ENCODE measurements at places on chromosomes 4 and X.

- no peak for DNase-seq
Measured at GRCh38 chr4:136526517-136526916, 1005.8 kb downstream of the PCDH18 start.

- DNase-seq, result no peak
Measured at GRCh38 chr4:95957054-95957453, 117.2 kb downstream of the PDHA2 start.

GRCh38 chrX:135437867-135438733 is 16.4 kb downstream of the SMIM10L2A start:
- peak; percentile 48 for DNase-seq

GRCh38 chr4:30802622-30803323 is 82.6 kb downstream of the PCDH7 start:
- DNase-seq, result no peak

DNA sequence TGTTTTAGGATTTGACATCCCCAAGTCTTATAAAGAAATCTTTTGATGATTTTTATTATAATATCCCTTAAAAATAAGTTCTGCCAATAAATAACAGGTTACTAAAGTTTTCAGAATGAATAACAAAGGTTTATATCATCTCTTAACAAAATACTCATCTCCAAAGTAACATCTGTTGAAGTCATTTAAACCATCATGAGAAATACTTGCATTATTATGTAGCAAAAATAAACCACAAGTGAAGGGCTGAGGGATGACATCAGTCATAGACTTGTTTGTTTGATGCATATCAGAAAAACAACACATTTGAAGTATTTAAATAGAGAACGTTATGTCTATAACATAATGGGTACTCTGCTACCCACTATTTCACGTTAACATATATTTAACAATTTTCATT is 114.9 kb downstream of the SPOCK3 start:
- no peak for DNase-seq

DNA sequence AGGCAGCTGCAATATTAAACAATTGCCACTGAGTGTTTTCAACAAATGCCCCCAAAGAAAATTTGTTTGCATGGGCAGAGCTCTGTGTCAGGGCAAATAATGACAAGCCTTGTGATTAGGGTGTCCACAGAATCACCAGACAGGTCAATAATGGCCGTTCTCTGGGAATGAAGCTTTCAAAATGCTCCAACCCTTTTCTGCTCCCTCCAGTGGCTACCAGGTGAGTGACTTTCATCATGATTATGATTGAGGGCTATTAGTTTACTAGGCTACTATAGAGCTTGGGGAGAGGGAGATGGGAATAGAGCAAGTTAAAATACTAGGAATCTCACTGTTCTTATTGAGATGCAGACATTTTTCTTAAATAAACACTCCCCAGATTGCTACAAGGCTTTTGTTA is 23.5 kb downstream of the IRS4 start:
- no peak for DNase-seq

DNA sequence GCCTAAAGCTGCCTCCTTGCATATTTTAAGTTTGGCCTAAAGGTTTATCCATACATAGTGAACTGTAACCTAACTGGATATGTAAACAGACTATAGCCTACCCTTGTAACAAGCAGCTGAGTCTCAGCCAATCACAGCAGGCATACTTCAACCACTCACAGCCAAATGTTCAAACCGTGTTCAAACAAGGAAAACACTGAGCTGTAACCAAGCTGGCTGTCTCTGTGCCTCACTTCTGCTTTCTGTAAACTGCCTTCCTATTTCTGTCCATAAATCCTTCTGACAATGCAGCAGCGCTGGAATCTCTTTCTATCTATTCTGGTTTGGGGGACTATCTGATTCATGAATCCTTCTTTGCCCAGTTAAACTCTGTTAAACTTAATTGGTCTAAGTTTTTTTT is 16.4 kb downstream of the DSPP start:
- no peak for DNase-seq

DNA sequence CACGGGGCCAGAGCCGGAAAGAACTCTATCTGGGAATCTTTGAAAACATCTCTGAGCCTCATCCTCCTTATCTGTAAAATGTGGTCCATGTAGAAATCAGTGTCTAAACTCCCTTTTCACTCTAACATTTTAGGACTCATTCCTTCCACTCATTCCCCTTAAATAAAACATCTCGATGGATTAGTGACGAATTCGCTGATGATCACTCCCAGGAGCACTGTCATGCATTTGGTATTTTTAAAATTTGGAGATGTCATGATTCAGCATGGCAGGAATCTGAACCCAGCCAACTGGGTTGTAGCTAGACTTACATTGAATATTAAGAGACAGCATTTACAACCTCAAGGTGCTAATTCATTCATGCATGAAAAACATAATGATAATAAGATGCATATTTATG is 88.1 kb downstream of the SPANXN3 start:
- no peak for DNase-seq

DNA sequence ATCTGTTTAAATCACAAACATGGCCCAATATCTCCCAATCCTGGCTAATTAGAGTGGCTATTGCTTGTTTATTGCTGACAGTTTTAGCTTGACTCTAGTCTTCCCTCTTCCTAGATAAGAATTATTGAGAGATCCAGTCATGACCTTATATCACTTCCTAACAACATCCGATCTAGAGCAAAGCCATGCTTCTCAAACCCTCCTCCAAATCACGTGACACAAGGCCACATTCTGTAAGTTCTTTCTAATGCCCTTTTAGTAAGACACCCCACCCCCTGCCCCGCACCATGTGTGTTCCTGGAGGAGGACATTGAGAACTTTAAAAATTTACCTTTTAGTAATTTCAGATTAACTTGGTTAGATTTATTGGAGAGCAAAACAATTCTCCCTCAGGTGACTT is 40.6 kb upstream of the RASSF6 start:
- no peak for DNase-seq

- DNase-seq, result no peak
Measured at GRCh38 chr4:79317711-79318110, 8.2 kb downstream of the NAA11 start.

- DNase-seq, result peak; percentile 47
Measured at GRCh38 chr4:5940470-5941203, 47.8 kb upstream of the CRMP1 start.

DNA sequence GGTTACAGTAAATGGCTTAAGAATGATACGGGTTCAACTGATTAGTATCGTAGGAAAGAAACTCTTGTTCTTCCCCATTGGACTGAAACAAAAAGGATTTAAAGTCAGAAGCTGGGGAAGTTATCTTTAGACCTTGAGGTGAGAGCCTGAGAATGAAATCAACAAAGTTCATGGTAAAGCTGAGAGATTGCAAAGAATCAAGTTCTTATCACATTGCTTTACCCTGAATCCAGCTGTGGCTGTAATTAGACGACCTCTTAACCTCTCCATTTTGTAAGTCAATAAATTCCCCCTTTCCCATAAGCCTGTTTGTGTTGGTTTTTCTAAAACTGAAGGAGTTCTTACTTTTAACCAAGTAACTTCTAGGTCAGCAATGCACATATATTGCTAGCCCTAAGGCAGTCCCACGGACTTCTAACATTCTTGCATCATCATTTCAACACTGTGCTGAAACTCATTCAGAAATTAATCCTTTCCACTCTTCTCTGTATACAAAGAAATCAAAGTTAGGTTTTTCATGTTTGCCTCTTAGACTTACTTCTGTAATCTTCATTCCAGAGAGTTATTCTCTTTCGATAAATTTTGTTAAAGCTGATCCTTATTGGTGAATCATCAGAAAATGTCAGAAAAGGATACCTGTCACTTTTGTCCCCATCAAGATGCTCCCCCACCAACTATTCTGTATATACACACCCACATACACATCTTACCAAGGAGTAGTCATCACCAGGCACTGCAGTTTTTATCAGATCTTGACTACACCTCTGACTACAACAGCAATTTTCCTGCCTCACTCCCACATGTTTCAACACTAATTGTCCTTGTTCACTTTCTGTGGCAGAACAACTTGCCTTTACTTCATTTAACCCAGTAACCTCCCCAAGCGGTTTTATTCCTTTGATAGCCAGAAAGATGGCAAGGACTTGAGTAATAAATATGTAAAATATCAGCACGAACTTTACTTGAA is 77.9 kb upstream of the STK26 start:
- DNase-seq, result no peak

GRCh38 chr4:40423735-40424134 is 88.6 kb downstream of the CHRNA9 start:
- no peak for DNase-seq

DNA sequence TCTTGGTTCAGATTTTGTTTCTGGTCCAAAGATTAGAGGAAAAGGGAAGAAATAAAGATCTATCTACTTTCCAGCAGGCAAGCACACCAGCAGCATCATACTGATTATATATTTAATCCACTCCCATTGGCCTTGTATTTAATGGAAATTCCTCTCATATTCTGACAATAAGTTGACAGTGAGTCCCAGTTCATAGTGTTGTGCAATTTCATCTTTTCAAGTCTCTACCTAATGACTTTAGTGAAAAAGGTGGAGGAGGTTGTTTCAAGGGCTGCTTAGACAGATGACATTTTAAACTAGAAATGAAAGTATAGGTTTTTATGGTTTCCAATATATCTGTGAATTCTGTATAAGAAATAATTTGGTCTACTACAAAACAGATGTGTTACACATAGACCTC is 298.6 kb downstream of the PABPC4L start:
- no peak for DNase-seq

DNA sequence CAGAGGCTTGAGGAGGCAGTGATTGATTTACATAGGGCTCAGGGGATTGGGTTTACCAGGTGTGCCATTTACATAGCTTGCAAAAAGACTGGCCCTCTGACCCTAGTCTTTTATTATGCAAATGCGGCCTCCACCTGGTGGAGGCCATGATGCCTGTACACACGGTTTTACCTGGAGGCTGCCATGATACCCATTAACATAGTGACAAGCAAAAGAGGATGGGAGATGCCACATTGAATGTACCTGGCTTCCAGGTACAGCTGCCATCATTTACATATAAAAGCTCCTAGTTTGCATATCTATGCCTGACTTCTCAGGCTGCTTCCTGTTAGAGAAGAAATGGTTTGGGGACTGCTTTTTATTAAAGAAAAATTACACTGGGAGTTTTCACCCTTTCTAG is 72.0 kb downstream of the NEXMIF start:
- no peak for DNase-seq

GRCh38 chr4:150206954-150207353 is 128.7 kb downstream of the DCLK2 start:
- DNase-seq, result no peak

DNA sequence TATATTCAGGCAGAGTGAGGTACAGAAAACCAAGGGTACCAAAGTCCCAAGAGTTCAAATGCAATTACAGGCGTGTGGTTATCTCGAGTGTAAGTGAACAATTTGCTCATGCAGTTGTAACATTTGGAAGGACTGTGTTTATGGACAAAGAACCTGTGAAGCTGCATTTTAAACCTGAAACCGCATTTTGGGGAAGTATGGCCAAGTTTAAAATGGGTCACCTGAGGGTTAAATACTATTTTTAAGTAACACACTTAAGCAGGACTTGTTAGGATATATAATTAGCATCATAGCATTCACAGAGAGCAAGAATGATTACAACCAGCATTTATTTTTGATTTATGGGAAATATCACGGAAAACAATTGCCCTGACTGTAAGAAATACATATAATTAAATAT is 79.1 kb upstream of the LCORL start:
- DNase-seq, result no peak

GRCh38 chrX:69987691-69988090 is 62.0 kb downstream of the AWAT2 start:
- no peak for DNase-seq

GRCh38 chrX:15495801-15496200 is 2.7 kb upstream of the PIR start:
- no peak for DNase-seq

GRCh38 chr4:30718641-30719453 is 1.3 kb upstream of the PCDH7 start:
- DNase-seq, result no peak

DNA sequence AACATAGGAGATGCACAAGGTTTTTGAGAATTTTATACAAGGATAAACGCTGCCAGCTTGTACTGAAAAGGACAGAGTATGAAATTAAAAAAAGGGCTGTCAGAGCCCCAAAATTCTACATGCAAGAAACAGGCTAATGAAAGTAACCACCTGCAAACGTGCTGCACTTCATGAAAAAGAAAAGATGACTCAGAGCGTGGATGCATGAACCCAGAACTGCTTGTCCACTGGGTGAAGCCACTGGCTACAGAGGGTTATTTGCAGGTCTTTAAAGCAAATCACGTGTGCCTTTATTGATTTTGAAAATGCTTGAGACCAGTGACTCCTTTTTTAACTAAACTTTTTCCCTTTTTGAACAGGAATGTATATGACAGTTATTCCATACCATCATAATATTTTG is 25.3 kb upstream of the FRMD7 start:
- DNase-seq, result no peak

DNA sequence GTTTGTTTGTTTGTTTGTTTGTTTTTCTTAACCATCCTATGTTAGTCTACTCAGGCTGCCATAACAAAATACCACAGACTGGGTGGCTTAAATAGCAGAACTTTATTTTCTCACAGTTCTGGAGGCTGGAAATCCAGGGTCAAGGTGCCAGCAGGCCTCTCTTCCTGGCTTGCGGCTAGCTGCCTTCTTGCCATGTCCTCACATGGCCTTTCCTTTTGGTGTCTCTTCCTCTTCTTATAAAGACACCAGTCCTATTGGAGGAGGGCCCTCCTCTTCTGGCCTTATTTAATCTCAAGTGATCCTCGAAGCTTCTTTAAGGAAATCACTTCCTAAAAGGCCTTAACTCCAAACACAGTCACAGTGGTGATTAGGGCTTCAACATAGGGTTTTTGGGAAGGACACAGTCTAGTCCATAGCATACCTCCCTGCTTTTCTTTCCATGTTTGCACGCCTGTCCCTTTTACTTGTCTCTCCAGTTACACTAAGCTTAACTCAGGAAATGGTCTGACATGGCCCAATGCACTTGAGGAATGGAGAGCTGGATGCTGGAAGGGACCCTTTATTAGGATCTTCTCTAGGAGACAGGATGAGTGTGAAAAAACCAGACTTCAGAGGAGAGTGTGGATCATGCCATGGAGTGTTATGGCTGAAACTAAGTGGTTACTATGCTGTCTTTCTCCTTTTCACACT is 36.0 kb upstream of the MGST2 start:
- DNase-seq, result no peak

DNA sequence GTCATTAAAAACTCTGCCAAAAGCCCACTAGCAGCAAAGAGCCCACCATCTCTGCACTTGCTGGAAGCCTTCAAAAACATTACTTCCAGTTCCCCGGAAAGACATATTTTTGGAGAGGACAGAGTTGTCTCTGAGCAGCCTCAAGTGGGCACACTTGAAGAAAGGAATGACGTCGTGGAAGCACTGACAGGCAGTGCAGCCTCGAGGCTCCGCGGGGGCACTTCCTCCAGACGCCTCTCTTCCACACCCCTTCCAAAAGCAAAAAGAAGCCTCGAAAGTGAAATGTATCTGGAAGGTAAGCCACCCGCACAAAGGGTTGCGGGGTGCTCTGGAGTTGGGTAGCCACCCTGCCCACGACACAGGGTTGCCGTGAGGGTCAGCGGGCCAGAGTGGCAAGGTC is 25.9 kb downstream of the OFD1 start:
- DNase-seq, result no peak

- no peak for DNase-seq
Measured at GRCh38 chrX:4762196-4762595, 1048.7 kb upstream of the PRKX start.

- DNase-seq, result no peak
Measured at GRCh38 chrX:115595049-115595448, 34.1 kb downstream of the PLS3 start.

GRCh38 chr4:5222047-5222446 is 170.8 kb downstream of the STK32B start:
- DNase-seq, result no peak
